A549 treated with Mapracorat at 1 μM for 4 hours (cell line): ENCODE measurements at places on chromosomes 16 and 17. TPM values are rescaled to one million over a fixed set of nuclear protein-coding genes. Genes with fewer than 3 reads are reported as not detected.

MMP25 gene
- total RNA-seq: 0.78 to 1.4 TPM (median 0.94 TPM) in 5 replicates

HOXB9 gene
- 6.9 to 8.0 TPM (median 7.6 TPM) in 5 replicates for total RNA-seq

SLC47A1 gene
- 20.8 to 22.9 TPM (median 22.3 TPM) in 5 replicates for total RNA-seq

XAF1 gene
- total RNA-seq: 0.10 TPM in 1 of 5 replicates, not detected in the others

TNFRSF17 gene
- not detected in 5 replicates for total RNA-seq

RAB37 gene
- total RNA-seq: 0.81 to 1.8 TPM (median 1.1 TPM) in 5 replicates

TNFSF13 gene
- total RNA-seq: 0.70 to 1.2 TPM (median 1.0 TPM) in 5 replicates

KIF18B gene
- total RNA-seq: 27.3 to 41.2 TPM (median 39.2 TPM) in 5 replicates

MCRIP1 gene
- total RNA-seq: 74.7 to 106 TPM (median 98.6 TPM) in 5 replicates

KCNJ2 gene
- total RNA-seq: 0.05 to 0.16 TPM (median 0.07 TPM) in 4 of 5 replicates, not detected in the other

PIPOX gene
- 0.26 to 0.28 TPM in 2 of 5 replicates, not detected in the others for total RNA-seq

ALOX12 gene
- not detected in 5 replicates for total RNA-seq

OMG gene
- not detected in 5 replicates for total RNA-seq

TMIGD1 gene
- not detected in 5 replicates for total RNA-seq
